ENCODE measurements at places on chromosomes 3 and 15. TPM values are rescaled to one million over a fixed set of nuclear protein-coding genes. Genes with fewer than 3 reads are reported as not detected.

Gene IMPG2
- 0.44 TPM for total RNA-seq

Gene MEGF11
- total RNA-seq, result not detected

Gene ANKRD34C
- not detected for total RNA-seq

Gene CD200R1L
- total RNA-seq, result not detected

Gene TRAT1
- total RNA-seq, result 0.58 TPM

Gene ROPN1B
- total RNA-seq, result not detected

Gene ALPK3
- total RNA-seq, result 0.24 TPM

Gene NPAP1
- total RNA-seq, result not detected

Gene TTLL3
- total RNA-seq, result 84.6 TPM

DNA sequence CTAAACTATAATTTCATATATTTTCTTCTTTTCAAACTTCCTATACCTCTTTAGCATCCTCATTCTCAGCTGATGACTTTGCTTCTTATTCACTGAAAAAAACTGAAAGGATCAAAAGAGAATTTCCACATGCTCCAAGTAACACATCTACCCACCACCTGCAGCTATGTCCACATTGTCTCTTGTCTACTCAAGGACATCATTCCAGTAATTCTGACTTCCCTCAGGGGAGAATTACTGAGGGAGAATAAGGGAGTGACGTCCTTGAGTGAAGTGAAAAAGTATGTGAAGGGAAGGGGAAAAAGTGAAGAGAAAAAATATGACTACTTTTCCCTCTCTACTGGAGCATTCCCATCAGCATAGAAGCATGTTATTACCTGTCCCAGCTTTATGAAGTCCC is 32.6 kb downstream of the ETFA start:
- no peak for DNase-seq
- H3K27ac ChIP-seq, result no peak overlapping the region
- peaks cover 1% of the 10 kb centered on the region for H3K36me3 ChIP-seq
- no peak overlapping the region for H3K4me3 ChIP-seq

DNA sequence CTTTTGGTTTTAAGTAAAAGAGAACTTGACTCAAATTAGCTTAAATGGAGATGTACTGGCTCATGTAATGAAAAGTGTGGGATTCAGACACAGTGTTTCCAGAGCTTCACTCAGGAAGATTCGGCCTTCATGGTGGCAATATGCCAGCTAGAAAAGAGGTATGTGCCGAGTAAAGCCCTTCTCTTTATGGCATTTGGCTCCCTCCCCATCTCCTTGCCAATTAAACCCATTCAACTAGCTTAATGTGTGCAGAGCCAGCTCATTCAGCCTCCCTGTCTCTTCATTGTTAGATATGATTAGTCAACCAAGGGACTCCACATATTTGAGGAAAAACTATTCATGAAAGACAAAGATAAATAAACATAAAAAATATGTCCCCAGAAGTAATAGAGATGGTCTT is 15.0 kb upstream of the TRANK1 start:
- H3K27ac ChIP-seq, result no peak overlapping the region
- H3K4me3 ChIP-seq, result no peak overlapping the region
- no peak for DNase-seq
- no peaks in the 10 kb centered on the region for H3K27me3 ChIP-seq
- no peaks in the 10 kb centered on the region for H3K36me3 ChIP-seq

GRCh38 chr3:57559526-57559925 is 3.5 kb downstream of the PDE12 start:
- no peak overlapping the region for H3K27ac ChIP-seq
- no peaks in the 10 kb centered on the region for H3K27me3 ChIP-seq
- no peak overlapping the region for H3K4me3 ChIP-seq
- peaks cover 14% of the 10 kb centered on the region for H3K4me1 ChIP-seq
- no peak for DNase-seq

GRCh38 chr3:109806929-109807328 is 469.6 kb upstream of the DPPA4 start:
- H3K27me3 ChIP-seq, result no peaks in the 10 kb centered on the region
- no peaks in the 10 kb centered on the region for H3K36me3 ChIP-seq
- H3K4me3 ChIP-seq, result no peak overlapping the region
- no peak for DNase-seq
- no peak overlapping the region for H3K27ac ChIP-seq
- H3K4me1 ChIP-seq, result no peaks in the 10 kb centered on the region

DNA sequence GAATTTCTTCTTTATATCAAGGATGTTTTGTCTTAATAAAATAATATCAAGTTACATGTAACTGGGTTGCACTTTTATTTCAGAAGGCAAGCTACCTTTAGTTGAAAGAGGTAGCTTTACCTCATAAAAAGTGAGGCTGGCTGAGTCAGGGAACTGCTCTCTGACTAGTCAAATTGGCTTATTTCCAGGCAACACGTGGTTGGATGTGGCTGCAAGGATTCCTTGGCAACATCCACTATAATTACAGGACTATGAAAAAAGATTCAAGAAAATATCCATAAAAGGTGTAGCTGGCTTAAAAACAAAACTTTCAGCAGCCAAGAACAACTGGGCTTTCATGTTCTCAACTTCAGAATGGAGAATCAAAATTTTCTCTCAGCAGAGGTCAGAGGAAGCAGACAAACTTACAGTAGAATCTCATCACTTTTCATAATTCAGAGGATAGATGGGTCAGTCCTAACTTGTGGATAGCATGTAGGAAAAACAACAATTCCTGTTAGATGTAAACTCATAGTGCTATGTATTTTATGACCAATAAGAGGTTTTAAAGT is 779.1 kb downstream of the MECOM start:
- no peak overlapping the region for H3K27ac ChIP-seq
- no peak overlapping the region for H3K4me3 ChIP-seq
- H3K27me3 ChIP-seq, result no peaks in the 10 kb centered on the region
- H3K4me1 ChIP-seq, result no peaks in the 10 kb centered on the region

GRCh38 chr3:100207886-100208285 is 52.9 kb upstream of the TBC1D23 start:
- H3K36me3 ChIP-seq, result no peaks in the 10 kb centered on the region
- no peak overlapping the region for H3K27ac ChIP-seq
- no peaks in the 10 kb centered on the region for H3K4me1 ChIP-seq
- DNase-seq, result no peak
- H3K27me3 ChIP-seq, result no peaks in the 10 kb centered on the region
- no peak overlapping the region for H3K4me3 ChIP-seq

DNA sequence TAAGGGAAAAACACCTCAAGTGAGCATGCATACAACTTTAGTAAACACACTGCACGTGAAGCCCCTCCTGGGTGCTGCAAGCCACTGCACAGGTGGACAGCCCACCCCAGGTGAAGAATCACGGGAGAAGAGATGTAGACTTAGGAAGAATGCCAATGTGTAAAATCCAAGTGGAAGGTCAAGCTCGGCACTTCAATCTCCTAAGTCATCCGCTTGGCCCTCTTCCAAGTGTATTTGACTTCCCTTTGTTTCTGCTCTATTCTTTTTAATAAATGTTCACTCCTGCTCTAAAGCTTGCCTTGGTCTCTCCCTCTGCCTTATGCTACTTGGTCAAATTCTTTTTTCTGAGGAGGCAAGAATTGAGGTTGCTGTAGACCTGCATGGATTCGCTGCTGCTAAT is 316.6 kb downstream of the EDEM1 start:
- H3K27me3 ChIP-seq, result no peaks in the 10 kb centered on the region
- no peaks in the 10 kb centered on the region for H3K36me3 ChIP-seq
- peaks cover 7% of the 10 kb centered on the region for H3K4me1 ChIP-seq
- no peak overlapping the region for H3K27ac ChIP-seq

DNA sequence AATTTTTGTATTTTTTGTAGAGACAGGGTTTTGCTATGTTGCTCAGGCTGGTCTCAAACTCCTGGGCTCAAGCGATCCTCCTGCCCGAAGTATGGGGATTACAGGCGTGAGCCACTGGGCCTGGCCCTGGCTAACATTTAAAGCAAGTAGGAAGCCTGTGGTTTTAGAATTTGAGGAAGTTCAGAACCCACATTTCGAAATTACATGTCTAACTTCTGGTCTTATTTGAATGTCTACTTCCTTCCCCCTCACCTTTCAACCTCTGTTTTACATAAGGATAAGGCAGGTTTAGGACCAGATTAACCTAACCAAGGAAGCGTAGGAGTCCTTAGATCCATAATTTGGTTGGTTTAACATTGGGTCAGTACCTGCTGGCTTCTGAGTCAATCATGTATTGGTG is 120.5 kb upstream of the PROK2 start:
- peaks cover 67% of the 10 kb centered on the region for H3K27me3 ChIP-seq
- H3K27ac ChIP-seq, result no peak overlapping the region
- no peaks in the 10 kb centered on the region for H3K36me3 ChIP-seq
- peaks cover 43% of the 10 kb centered on the region for H3K4me1 ChIP-seq
- no peak overlapping the region for H3K4me3 ChIP-seq

GRCh38 chr3:43019826-43020225 is 40.7 kb downstream of the GASK1A start:
- H3K4me1 ChIP-seq, result no peaks in the 10 kb centered on the region
- H3K27me3 ChIP-seq, result peaks cover 4% of the 10 kb centered on the region
- no peak overlapping the region for H3K4me3 ChIP-seq

DNA sequence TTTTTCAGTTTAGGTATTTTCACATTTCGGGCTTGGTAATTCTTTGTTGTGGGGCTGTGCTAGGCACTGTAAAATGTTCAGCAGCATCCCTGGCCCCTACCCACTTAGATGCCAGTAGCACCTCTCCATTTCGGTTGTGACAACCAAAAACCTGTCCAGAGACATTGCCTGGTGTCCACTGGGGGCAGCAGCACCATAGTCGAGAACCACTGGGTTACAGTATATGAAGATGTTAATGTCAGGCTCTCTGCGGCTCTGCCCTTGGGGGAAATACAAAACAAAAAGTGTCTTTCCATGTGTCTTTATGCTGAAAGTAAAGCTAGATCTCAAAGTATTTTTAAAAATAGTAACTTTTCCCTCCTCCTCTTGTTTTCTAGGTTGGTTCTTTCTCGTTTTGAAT is 177.2 kb downstream of the ITPR1 start:
- H3K36me3 ChIP-seq, result peaks cover 90% of the 10 kb centered on the region
- H3K27me3 ChIP-seq, result no peaks in the 10 kb centered on the region
- no peak overlapping the region for H3K4me3 ChIP-seq

DNA sequence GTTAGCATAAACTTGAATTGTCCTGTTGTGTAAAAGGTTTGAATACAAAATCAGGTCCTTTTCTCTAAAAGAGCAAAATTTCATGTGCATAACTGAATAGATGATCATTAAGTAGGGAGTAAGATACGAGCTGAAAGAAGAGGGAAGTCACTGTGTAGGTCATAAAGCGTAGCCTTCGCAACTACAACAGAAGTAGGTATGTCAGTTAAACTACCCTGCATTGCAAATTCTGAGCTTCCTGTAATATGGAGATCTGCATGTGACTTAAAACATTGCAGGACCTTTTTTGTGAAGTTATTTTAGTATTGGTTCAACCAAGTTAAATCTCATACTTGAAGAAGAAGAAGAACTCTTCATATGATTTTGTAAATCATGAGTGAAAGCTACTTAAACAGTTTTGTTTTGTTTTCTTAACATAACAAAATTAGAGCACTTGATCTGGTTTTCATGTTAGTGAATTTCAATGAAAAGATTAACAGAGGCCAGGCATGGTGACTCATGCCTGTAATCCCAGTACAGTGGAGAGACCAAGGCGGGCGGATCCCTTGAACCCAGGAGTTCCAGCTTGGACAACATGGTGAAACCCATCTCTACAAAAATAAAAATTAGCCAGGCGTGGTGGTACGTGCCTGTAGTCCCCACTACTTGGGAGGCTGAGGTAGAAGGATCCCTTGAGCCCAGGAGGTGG is 26.4 kb downstream of the ARMC8 start:
- H3K4me3 ChIP-seq, result no peak overlapping the region
- H3K4me1 ChIP-seq, result no peaks in the 10 kb centered on the region
- H3K27ac ChIP-seq, result no peak overlapping the region
- no peaks in the 10 kb centered on the region for H3K27me3 ChIP-seq
- DNase-seq, result no peak
- H3K36me3 ChIP-seq, result no peaks in the 10 kb centered on the region

- H3K4me1 ChIP-seq, result no peaks in the 10 kb centered on the region
- H3K27ac ChIP-seq, result no peak overlapping the region
- no peak for DNase-seq
- H3K36me3 ChIP-seq, result no peaks in the 10 kb centered on the region
Observed at GRCh38 chr15:92466834-92467233, 73.2 kb downstream of the ST8SIA2 start.

Measured in B cell (primary cell).